Stimulated activated CD4-positive, alpha-beta T cell treated with anti-CD3 and anti-CD28 coated beads, Interleukin-15, amount 100 ng/mL, for 1 hour (primary cell): ENCODE measurements at places on chromosomes 7 and 10.

DNA sequence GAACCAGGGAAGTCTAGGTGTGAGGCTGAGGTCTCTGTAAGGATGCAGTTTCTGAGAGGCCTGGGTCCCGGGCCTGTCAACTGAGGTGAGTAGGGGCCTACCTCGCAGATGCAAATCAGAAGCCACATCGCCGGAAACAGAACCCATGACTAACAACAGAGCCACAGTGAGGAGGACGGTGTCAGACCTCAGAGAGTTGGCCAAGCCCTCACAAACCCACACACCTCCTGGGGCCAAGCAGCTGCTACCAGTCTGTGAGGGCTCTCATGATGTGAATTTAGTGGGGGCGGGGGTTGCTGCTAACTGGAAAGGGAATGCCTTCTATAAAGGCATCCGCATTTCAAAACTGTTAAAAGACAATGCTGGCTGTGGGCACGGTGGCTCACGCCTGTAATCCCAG, 103.0 kb downstream of the COBL start:
- no peak for DNase-seq

GRCh38 chr10:10605551-10606081, 412.1 kb upstream of the CELF2 start:
- no peak for DNase-seq

DNA sequence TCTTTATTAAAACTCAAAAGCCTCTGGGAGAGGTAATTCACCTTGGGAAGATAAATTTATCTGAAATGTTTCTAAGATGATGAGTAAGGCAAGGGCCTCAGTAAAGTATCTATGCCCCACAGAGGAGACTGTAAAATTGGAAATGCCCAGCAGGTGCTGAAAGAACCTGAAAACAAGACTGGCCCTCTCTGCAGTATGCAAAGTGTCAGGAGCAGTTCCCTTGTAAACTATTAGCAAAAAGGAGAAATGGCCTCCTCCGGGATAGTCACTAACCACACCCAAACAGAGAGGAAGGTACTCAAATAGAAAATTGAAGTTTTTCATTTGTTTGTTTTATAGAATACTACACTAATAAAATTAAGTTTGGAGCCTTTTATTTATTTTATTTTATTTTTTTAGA, 81.2 kb downstream of the FZD1 start:
- DNase-seq: no peak

GRCh38 chr10:127337801-127338200, 141.4 kb upstream of the INSYN2A start:
- DNase-seq: no peak
